ENCODE measurements at places on chromosomes 2 and 18.

GRCh38 chr2:33497221-33497650, 20.8 kb downstream of the RASGRP3 start:
- no peak for DNase-seq

DNA sequence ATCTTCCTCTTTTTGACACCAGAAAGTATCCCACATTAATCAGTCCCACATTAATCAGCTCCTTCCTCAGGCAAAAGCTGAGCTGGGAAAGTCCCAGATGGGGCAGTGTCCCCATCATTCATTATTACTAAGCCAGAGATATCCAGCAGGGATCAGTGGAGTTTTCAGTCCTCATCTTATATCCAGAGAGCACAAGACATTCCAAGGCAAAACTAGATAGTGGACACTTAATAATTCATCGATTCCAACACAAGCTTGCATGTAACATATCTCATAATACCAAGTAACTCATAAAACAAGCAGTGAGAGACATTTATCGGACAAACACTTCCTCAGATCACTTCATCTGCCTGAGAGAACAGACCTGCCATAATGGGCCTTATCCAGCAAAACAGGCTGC, 53.1 kb downstream of the MCFD2 start:
- no peak for DNase-seq

DNA sequence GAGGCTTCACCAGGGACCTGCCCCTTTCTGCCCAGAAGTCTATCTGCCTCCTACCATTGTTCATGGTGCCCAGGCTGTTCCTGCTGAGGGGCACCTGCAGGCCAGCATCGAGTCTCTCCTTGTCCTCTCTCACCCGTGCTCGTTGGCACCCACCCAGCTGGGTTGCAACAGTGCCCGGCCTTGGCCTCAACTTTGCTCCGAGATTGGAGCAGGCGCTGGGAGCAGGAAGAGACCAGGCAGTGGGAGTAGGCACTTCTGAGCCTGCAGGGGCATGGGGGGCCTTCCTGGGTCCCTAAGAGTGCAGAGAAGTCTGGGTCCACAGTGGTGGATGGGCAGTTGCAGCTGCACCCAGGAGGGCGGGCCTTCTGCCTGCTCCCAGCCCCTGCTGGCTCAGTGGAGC, 75.6 kb downstream of the NCOA1 start:
- DNase-seq: no peak

GRCh38 chr2:171287611-171288010, 126.9 kb upstream of the TLK1 start:
- DNase-seq: no peak

DNA sequence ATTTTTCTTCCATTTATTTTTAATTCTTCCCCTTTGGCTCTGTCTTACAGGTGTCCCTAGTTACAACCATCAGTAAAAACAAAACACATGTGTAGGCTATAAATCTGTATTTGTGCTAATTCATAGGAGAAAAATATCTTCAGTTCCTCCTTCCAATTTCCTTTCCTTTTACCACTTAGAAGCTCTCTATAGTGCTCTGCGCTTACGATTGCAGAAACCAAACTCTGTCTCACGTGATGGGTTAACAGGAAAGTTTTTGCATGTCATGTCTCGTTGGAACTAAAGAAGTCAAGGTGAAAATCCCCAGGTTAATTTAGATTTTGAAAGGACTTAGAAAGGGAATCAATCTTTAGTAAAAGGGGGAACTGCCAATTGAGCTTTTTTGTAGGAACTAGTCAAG, 1390.5 kb upstream of the ZEB2 start:
- no peak for DNase-seq

GRCh38 chr2:241209271-241209670, 20.8 kb downstream of the ANO7 start:
- DNase-seq: no peak

DNA sequence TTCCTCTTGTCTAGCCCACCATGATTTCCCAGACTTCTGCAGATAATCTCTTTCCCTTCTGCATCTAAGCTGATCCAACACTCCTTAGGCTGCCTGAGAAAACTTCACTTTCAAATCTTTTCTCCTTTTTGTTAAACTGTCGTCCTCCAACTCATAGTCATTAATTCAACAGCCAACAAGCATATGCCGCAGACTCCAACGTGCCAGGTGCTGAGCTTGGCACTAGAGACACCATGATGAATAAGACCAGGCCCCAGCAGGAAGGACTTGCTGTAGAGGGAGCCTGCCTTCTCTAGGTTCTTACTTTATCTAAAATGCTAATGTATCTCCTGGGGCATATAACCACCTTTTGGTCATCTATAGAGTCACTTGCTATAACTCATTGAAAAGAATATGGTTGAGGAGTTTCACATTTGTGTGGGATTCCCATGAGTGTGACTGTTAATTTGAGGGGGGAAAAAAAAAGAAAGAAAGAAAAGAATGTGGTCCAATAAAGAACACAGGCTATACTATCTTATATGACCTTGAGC, 51.0 kb downstream of the ANKRD44 start:
- no peak for DNase-seq

- DNase-seq: peak; percentile 98
Observed at GRCh38 chr2:74454654-74455511, at the start of gene INO80B. Gene INO80B (plus strand): TSS chr2:74455087. CDS start chr2:74455117, 30 bp downstream.

GRCh38 chr18:42363446-42364441, 408.7 kb downstream of the PIK3C3 start:
- no peak for DNase-seq

DNA sequence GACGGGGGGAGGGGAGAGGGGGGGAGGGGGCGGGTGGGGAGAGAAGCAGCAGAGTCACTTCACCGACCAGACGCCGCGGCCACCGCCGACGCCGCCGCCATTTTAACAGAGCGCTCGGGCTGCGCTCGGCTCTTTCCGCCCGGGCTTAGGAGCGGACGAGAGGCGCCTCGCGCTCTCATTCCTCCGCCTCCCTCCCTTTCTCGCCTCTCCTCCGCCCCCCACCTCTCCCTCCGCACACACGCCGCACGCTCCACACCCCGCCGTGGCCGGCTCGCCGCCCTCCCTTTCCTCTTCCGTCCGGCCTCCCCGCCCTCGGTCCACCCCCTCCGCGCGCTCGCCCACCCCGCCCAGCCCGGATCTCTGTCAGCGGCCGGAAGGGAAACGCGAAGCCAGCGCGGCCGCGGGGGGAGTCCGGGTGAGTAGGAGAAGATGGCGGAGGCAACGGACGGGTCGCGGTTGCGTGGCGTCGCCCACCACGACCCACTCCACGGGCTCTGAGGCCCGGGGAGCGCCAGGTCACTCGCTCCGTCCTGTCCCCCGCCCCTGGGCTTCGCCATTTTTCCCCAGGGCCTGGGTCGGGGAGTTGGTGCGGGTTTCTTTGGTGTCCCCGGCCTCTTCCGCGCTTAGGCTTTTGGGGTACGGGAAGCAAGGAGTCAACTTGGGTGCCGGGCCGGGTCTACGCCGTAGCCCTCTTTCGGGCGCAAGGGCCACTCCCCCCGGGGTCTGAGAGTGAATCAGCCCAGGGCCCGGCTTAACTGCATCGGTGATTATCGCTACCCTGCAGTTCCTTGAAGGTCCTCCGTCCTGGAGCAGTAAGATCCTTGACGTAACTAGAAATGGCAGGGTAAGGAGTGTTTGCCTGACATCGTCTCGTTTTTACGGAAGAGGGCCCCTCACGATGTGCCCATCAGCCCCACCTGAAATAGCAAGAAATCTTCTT, at the start of gene USP34:
TSS of gene USP34 (minus strand) at position 123 of the 940 bp plus-strand sequence. CDS start 395 bp downstream, outside the sequence.
- DNase-seq: peak; percentile 95

DNA sequence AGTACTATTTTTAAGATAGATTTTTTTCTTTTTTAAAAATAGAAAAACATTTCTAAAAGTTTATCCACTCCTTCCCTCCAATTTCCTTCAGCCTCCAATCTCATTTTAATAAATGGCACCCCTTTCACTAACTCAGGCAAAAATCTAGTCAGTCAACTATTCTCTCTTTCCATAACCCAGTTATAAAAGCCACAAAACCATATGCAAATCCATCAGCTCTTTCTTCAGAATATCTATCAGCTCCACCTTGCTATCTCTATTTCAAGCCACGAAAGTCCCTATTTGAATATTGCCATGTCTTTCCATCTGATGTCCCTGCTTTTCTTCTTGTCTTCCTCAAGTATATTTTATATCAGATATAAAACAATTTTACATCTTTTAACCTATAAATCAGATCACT, 397.1 kb downstream of the ERBB4 start:
- no peak for DNase-seq

GRCh38 chr18:7303316-7304060, 72.6 kb downstream of the LRRC30 start:
- DNase-seq: no peak
